Stimulated activated CD4-positive, alpha-beta T cell treated with anti-CD3 and anti-CD28 coated beads, Interleukin-2, amount 100 ng/mL, for 24 hours (primary cell): ENCODE measurements at places on chromosomes 6 and 20.

DNA sequence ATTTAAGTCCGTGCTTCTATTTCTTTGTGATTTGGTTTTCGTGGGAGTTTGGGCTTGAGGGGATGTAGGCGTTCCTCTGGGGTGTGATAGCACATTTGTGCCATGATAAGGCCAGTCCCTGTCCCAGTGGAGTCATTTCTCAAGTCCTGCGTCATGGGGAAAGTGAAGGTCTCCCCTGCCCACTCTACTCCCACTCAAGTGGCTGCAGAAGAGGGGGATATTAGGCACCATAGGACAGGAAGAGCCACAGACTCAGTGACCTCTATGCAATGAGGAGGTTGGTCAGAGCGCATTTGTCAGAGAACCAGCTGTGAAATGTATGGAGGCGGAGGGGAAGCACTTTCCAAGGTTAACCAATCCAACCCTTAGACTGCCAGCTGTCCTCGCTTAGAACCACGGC, 51.9 kb upstream of the EDN1 start:
- no peak for DNase-seq

- no peak for DNase-seq
Observed at GRCh38 chr6:101544286-101544685, 150.8 kb downstream of the GRIK2 start.

DNA sequence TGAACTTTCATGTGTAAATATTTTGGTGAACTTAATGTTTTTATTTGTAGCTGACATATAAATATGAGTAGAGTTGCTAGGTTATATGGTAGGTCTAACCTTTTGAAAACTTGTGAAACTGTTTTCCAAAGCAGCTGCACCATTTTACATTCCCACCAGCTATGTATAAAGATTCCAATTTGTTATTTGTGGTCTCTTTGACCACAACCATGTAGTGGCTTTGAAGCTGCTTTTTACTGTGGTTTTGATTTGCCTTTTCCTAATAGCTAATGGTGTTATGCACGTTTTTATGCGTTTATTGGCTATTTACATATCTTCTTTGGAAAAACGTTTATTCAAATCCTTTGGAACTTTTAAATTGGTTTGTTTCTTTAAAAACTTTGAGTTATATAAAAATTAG, 10.3 kb downstream of the CST3 start:
- DNase-seq = no peak

- DNase-seq = no peak
Observed at GRCh38 chr20:33010133-33010504, 2.6 kb downstream of the BPIFB2 start.

DNA sequence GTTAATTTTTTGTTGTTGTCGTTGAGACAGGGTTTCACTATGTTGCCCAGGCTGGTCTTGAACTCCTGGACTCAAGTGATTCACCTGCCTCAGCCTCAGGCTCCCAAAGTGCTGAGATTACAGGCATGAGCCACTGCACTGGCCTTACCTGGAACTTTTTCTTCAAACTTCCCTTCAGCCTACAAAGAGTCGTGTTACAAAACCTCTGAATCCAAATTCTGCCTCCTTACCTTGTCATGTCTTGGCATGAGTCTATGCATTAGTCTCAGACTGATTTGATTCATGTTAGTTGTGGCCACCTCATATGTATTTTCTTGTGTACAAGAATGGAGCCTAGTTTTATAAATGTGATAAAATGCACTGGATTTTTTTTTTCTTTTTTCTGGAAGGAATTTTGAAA, 172.1 kb downstream of the PRL start:
- DNase-seq = no peak

DNA sequence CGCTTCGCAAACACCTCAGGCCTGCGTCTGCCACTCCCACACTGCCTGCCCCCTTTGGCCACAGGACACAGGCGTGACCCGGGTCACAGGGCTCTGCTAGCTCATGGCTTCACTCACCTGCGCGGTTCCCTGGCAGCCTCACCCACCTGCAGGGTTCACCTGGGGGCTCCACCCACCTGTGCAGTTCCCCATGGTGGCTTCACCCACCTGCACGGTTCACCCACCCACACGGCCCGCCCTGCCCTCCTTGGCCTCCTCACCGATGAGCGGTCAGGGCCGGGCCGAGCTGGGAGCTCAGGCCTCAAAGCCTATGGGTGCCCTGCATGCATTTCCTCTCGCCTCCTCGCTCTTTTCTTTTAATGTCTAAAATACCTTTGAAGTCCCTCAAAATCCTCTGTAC, 54.7 kb downstream of the SMOC2 start:
- DNase-seq = no peak

GRCh38 chr6:14453712-14454472, 336.3 kb downstream of the CD83 start:
- no peak for DNase-seq

GRCh38 chr6:3751077-3751729, at the start of gene PXDC1:
PXDC1 (minus strand) TSS chr6:3751713; CDS start chr6:3751531, 182 bp downstream.
- peak; percentile 38 for DNase-seq

DNA sequence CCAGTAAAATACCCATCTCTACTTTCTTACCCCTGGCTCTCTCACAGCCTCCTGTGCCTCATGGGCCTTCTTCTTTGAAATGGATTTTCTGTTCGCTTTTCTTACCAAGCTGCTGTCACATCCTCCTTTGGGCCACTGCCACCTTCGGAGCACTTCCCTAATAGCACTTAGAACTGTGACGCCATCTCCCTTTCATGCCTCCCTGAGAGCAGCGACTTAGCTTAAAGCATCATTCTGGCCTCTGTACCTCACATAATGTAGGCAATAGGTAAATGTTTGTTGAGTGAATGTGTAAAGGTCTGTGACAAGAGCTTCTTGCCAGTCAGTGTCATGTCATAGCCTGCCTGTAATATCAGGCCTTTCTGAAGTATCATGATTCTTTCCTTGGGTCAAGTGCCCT, 78.8 kb downstream of the ADGRG6 start:
- DNase-seq = no peak

DNA sequence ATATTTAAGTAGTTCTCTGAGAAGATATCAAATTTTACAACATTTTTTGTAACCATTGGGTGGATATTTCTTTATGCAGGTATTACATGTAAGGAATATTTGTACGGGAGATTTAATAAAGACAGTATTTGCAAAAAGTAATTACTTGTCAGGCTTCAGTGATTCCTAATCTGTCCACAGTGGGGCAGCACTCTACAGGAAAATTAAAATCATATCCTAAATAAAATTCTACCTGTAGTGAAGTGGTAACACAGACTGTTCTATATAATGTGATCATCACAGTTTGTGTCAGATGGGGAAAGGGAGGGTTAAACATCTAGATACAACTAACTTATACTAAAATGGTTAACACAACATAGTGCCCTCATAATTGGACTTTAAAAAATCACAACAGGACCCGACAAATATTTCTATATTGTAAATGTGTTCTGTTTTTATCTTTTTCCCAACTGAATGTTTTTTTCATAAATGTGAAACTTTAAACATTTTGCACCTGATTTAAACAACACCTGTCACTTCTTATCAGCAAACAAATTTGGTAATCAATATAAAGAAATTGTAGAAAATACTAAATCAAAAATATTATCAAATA, 145.6 kb upstream of the MANEA start:
- DNase-seq = peak; percentile 38

GRCh38 chr20:41046716-41047115, 18.1 kb downstream of the TOP1 start:
- DNase-seq = no peak

- DNase-seq = no peak
Observed at GRCh38 chr20:45051204-45052060, 49.5 kb downstream of the KCNS1 start.

GRCh38 chr6:118467181-118467580, 80.9 kb upstream of the PLN start:
- DNase-seq = no peak
